ENCODE measurements at places on chromosomes 4 and X.
A peak's percentile ranks its signal among the peaks of the same experiment; 100 is the strongest.

GRCh38 chr4:147059064-147059731 lies 113.5 kb upstream of the TTC29 start:
- no peak for DNase-seq

DNA sequence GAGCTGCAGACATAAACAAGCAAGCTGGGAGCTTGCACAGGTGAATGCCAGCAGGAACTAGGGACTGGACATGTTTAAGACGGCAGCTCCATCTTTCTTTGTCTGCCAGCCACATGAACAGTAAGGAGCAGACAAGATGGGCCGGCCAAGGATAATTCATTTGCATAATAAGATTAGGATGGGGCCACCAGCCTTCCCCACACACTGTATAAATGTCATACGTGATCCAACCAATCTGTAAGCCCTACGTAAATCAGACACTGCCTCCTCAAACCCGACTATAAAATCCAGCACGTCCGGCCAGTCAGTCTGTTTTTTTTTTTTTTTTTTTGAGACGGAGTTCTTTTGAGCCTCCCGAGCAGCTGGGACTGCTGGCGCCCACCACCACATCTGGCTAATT lies 75.6 kb upstream of the BOD1L1 start:
- no peak for DNase-seq

DNA sequence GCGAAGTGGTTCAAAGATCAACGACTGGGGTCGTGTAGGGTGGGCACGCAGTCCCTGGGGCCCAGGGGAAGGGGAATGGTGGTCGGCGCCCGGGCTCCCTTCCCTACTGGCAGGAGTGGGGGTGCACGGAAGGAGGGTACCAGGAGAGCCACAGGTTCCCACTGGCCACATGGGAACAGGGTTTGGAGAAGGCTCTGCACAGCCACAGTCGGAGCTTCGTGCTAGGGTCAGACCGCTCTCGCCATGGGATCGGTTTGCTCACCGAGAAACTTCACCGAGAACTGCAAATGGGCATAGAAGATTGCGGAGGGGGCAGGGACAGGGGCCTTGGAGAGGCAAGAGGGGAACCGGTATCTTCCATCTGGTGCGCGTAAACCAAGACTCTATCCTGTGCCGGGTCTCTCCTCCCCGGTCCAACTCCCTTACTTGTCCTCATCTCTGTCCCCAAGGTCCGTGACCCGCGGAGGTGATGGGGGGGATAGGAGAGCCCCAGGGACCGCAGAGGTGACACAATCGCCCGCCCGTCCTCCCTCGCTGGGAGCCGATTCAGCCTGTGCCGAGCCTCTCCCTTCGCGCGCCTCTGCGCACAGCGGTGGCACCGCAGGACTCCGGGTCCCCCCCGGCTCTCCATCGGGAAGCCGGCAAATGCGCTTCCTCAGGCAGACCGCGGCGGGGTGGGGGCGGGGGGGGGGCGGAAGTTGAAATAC lies 1.0 kb downstream of the SCD5 start:
- DNase-seq, result peak; percentile 44

- peak; percentile 15 for DNase-seq
These were observed 88.2 kb upstream of the CAMK2D start for GRCh38 chr4:113849771-113850170.

GRCh38 chr4:3362431-3363287 lies 69.8 kb downstream of the RGS12 start:
- no peak for DNase-seq

- DNase-seq, result no peak
These were observed 226.2 kb upstream of the FAT1 start for GRCh38 chr4:186949847-186950246.

GRCh38 chrX:119516157-119516702 lies 48.0 kb downstream of the SLC25A5 start:
- DNase-seq, result peak; percentile 3

GRCh38 chr4:57418133-57418532 lies 307.9 kb upstream of the IGFBP7 start:
- no peak for DNase-seq

DNA sequence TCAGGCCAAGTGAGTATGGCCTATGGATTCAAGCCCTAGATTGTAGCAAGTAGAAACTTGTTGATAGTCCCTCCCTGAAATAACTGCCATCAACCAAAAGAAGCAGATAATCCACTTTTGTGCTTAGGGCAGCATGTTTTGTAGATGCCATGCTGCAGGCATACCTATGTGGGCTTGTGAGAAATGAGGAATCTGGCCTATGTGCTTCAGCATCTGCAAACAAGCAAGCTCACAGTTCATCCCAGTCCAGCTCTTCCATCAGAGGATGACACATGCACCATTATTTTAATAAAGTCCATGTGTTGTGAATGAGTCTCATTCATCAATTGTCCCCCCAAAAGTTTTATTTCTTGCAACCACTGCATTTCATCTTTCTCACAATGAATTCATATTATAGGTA lies 421.9 kb upstream of the DIPK2B start:
- DNase-seq, result no peak

DNA sequence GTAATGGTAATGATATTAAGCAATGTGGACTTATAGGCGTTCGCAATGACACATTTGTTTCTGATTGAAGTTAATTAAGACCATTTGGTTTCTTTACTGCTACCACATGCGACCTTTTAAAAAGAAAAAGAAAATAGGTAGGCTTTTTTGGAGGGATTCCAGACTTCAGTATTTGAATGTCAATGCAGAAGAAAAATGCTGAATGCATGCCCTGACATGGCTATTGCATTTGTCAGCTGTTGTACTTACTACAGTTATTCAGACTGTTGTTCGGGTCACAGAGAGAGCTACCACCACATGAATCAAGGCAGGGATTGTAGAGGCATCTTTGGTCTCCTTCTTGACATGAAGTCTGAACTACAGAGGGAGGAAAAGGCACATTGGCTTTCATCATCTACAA lies 163.7 kb downstream of the CORIN start:
- DNase-seq, result no peak

- DNase-seq, result no peak
These were observed 32.5 kb upstream of the TMPRSS11F start for GRCh38 chr4:68162196-68162595.

DNA sequence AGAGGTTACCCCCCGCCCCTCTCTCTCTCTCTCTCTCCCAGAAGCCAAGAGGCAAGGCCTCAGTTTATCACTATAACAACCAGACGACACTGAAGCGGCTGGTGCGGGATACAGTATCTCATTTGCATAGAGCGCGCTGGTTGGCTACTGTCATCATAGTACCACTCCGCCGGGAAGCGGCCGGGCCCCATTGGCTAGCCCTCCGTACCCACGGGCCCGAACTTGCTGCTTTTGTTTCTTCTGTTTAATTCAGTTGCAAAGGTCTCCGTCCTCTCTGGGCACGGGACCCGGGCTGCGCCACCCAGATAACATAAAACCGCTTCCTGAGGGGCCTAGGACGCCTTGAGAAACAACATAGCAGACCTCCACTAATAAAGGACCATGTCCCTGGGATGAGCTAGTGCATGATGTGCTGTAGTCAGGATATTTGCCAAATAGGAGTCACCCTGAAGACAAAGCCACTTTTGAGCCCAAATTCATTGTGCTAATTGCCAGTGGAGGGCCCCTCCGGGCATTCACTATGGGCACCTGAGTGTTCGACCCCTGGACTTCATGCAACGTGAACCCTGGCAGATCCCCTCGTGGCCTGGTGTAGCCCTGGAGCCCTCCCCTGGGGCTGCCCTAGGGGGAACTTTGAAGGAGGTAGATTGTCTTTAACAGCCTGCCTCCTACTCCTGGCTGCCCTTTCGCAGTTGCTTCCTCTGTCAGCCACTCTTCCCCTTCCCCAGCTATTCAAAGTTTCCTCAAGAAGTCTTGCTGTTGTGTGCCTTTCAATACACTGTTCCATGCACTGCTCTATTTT lies at the start of gene PCYT1B:
Gene PCYT1B, minus strand, starts transcription at position 91 of the 802 bp plus-strand sequence. CDS start 242 bp downstream, outside the sequence.
- peak; percentile 43 for DNase-seq

- no peak for DNase-seq
These were observed 26.9 kb downstream of the AFF1 start for GRCh38 chr4:86961605-86962295.

- DNase-seq, result no peak
These were observed 841 bp upstream of the FRMPD3 start for GRCh38 chrX:107448625-107448997.

GRCh38 chrX:16873106-16873505 lies 2.9 kb upstream of the RBBP7 start:
- no peak for DNase-seq

GRCh38 chrX:133297284-133297683 lies 79.1 kb upstream of the TFDP3 start:
- DNase-seq, result no peak

DNA sequence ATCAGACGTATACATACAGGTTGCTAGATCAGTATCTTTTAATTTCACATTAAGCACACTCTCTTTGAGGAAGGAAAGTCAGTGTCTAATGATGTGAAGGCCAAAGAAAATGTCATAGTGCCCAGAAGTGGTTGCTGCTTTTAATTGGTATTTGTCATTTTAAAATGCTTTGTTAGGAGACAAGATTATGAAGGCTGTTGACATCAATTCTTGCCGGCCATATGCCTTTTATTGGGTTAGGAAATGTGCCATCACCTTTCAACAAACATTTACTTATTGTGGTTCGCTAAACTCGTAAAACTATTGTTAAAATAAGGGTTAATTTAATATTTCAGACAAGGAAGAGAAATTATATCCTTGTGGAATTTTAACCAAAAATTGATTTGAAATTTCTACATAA lies 32.2 kb downstream of the NFKB1 start:
- no peak for DNase-seq

- peak; percentile 48 for DNase-seq
These were observed 4.5 kb downstream of the CXXC4 start for GRCh38 chr4:104490096-104490769.

- DNase-seq, result no peak
These were observed 51.4 kb upstream of the RAPGEF2 start for GRCh38 chr4:159051245-159052071.

DNA sequence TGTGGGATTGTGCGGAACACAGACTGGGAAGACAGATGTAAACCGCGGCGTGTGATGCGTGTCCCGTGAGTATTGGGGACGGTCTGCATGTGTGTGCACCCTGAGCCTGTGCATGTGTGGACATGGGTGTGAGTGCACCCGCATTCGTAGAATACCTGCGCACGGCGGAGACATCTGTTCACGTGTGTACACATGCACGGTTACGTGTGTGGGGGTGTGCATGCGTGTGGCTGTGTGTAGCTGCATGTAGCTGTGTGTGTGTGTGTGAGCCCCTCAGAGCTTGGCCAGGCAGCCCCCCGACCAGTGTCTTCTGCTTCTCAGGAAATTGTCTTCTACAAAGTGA lies 19.6 kb downstream of the ATP5ME start:
- DNase-seq, result no peak

GRCh38 chrX:151825925-151826485 lies 86.7 kb upstream of the MAGEA4 start:
- DNase-seq, result no peak

DNA sequence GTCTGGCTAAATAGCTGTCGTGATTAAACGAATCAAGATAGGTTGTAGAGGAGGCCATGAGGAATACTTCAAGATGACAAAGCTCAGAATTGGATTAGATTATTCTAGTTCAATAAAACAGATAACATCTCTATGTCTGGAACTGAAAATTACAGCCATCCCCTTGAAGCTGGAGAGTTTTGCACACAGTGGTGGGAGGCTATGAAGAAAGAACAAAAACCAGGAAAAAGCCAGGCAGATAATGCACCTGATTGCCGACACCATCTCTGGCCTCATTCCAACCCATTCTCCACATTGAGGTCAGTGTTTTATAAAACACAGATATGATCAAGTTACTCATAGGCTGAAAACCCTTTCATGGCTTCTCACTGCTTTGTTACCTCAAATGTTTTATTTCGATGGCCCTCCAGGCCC lies 188.3 kb downstream of the RASL11B start:
- DNase-seq, result no peak

DNA sequence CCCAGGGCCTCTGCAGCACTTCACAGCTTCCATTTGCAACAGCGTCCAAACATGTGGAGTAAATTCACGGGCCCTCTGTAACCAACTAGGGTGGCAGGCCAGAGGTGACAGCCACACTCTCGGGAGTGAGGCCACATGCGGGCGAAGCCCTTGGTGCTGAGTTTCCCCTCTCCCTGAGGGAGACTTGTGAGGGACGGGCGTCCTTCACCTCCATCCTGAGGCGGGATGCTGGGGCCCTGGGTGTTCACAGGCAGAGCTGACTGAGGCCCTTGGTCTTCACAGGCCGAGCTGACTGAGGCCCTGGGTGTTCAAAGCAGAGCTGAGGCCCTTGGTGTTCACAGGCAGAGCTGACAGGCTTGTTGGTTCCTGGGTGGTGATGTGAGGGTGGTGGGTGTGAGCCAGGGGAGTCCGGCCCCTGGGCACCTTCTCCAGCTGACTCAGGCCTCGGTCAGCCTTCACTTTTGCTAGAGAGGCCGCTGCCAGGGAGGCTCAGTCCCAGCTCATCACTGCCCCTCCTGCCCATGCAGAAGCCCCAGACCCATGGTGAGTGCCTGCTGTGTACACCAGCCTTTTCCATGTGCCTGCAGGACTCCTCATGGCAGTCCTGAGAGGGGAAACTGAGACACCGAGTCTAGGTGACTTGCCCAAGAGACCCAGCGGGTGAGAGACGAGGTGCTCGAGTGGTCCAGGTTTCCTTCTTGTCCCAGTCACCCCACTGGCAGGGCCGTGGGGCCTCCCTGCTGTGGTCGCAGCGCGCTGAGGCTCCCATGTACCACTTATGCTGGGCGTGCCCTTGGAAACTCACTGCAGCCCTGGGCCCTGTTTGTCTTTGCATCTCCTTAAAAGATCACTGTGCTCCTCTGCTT lies 8.5 kb downstream of the WFS1 start:
- no peak for DNase-seq

- DNase-seq, result no peak
These were observed 20.6 kb upstream of the INPP4B start for GRCh38 chr4:142866685-142867084.

- no peak for DNase-seq
These were observed 576.5 kb upstream of the GNPDA2 start for GRCh38 chr4:45302828-45303227.

DNA sequence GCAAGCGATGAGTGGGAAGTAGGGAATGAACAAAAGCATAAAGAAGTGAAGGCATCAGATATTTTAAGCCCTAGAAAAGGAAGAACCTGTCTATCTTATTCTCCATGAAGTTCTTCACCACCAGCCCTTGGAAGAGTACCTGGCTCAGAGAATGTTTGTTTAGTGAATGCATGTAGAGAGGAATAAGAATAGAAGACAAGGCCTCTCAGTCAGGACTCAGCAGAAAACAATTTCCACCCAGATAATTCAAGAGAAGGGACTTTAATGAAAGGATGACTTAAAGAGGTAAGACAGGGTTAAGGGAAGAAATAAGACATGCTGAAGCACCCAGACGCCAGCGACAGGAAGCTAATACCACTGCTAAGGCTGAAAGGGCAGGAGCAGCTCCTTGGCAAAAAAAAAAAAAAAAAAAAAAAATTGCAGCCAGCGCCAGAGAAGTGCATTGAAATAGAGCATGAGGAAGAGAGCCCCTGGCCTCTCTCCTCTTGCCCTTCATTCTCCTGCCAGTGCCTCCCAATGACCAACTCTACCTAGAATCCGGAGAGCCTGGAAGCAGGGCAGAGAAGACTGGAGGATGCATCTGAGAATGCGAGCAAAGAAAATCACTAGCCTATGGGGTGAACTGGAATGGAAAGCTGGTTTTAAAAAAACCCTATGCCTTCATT lies 47.2 kb upstream of the RASGEF1B start:
- DNase-seq, result no peak

GRCh38 chrX:120147537-120147936 lies 10.9 kb upstream of the RHOXF2 start:
- no peak for DNase-seq

GRCh38 chr4:38366997-38367396 lies 297.0 kb upstream of the KLF3 start:
- no peak for DNase-seq

Data from C1 segment of cervical spinal cord (tissue), 14 donors.